ENCODE measurements at places on chromosomes 1 and 21. TPM values are rescaled to one million over a fixed set of nuclear protein-coding genes. Genes with fewer than 3 reads are reported as not detected.

- H3K27me3 ChIP-seq: no peaks in the 10 kb centered on the region
- H3K4me1 ChIP-seq: peaks cover 8% of the 10 kb centered on the region
- no peak overlapping the region for H3K27ac ChIP-seq
- H3K36me3 ChIP-seq: no peaks in the 10 kb centered on the region
- DNase-seq: no peak
- H3K4me3 ChIP-seq: no peak overlapping the region
Observed at GRCh38 chr1:92958203-92958970, 2.9 kb downstream of the DIPK1A start.

GRCh38 chr21:38273745-38274542 lies 17.2 kb downstream of the KCNJ15 start:
- no peaks in the 10 kb centered on the region for H3K27me3 ChIP-seq
- no peak for DNase-seq
- H3K36me3 ChIP-seq: no peaks in the 10 kb centered on the region

- peak; percentile 78 for DNase-seq
- no peaks in the 10 kb centered on the region for H3K27me3 ChIP-seq
- H3K36me3 ChIP-seq: no peaks in the 10 kb centered on the region
- H3K27ac ChIP-seq: peak overlapping the region; percentile 23
- no peak overlapping the region for H3K4me3 ChIP-seq
Observed at GRCh38 chr1:205543351-205544301, 39.2 kb downstream of the CDK18 start.

DNA sequence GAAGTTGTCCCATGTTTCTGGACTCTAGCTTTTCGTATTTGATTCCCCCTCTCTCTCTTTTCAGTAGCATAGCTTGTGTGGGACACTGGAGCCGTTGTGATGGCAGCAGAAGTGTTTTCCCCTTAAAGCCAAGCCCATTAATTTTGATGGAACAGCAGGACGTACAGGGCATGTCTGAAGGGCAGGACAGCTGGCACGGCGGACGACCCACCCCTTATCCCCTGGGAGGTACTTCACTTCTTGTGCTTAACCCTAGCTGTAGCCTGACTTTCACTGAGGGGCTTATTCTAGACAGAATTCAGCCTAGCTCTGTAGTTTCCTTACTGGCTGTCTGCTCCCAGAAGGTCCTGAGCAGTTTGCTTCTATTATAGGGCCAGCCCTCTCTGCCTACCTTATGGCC lies 8.6 kb upstream of the PPFIA4 start:
- no peaks in the 10 kb centered on the region for H3K4me1 ChIP-seq
- H3K27ac ChIP-seq: no peak overlapping the region
- H3K4me3 ChIP-seq: no peak overlapping the region
- H3K36me3 ChIP-seq: peaks cover 74% of the 10 kb centered on the region

The ANGPTL3 gene
- not detected for polyA plus RNA-seq

DNA sequence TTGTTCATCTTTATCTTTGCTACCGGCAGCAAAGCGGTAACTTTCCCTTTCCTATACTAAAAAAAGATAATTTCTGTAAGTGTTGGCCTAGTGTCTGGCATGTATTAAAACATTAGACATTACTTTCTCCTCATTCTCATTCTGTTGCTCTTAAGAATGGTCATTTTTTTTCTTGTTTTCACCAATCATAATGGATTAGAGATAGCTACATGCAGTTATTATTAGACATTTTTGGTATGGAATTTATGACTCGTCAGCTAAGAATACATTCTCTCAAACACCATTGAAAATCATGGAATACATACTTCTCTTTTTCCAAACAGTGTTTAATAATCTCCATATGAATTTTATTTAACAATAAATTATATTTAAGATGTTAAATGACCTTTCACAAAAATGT lies 1154.6 kb downstream of the BRINP3 start:
- H3K4me3 ChIP-seq: no peak overlapping the region
- no peaks in the 10 kb centered on the region for H3K27me3 ChIP-seq
- H3K27ac ChIP-seq: peak overlapping the region; percentile 55

The LCE2C gene
- not detected for polyA plus RNA-seq

DNA sequence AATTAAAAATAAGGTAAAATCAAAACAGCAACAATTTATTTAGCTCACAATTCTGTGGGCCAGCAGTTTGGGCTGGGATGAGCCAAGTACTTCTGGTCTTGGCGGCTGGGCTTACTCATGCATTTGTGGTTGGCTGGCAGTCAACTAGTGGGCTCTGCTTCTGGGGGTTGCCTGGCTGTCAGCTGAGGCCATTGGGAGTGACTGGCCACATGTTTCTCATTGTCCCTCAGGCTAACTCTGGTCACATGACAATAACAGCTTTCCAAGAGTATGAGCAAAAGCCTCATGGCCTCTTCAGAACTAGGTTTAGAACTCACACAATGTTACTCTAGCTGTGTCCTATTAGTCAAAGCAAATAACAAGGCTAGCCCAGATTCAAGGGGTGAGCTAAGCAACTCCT lies 15.6 kb upstream of the CHIA start:
- H3K27me3 ChIP-seq: peaks cover 16% of the 10 kb centered on the region
- H3K4me1 ChIP-seq: no peaks in the 10 kb centered on the region
- DNase-seq: peak; percentile 39
- no peak overlapping the region for H3K27ac ChIP-seq
- no peaks in the 10 kb centered on the region for H3K36me3 ChIP-seq

GRCh38 chr1:156860628-156861423 lies at the start of gene NTRK1:
Gene NTRK1, plus strand, starts transcription at chr1:156860865. Its CDS starts 70 bp downstream, at chr1:156860935.
- H3K36me3 ChIP-seq: no peaks in the 10 kb centered on the region
- H3K4me3 ChIP-seq: peak within 1 kb of the TSS; percentile 64

The PTPRU gene
- polyA plus RNA-seq: 2.9 TPM

The CHI3L1 gene
- polyA plus RNA-seq: not detected

DNA sequence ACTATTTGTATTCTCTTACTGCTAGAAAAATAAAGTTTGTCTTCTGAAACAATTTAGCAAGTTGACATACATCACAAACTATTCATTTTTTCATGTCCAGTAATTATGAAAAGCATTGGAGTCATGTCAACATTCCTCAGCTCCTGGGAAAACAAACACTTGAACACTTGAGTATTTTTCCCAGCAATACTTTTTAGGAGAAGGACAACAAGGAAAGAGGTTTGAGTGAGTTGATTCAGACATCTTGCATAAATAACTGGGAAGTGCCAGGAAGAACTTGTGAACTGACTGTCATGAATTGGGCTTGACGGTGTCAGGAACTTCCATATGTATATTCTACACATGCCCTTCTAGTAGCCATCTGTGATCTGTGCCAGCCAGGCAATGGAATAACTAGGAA lies 195.6 kb downstream of the HMCN1 start:
- no peak for DNase-seq
- H3K27me3 ChIP-seq: no peaks in the 10 kb centered on the region

- H3K36me3 ChIP-seq: peaks cover 9% of the 10 kb centered on the region
- H3K27me3 ChIP-seq: no peaks in the 10 kb centered on the region
- peak; percentile 72 for DNase-seq
- no peak overlapping the region for H3K27ac ChIP-seq
- H3K4me1 ChIP-seq: peaks cover 40% of the 10 kb centered on the region
Observed at GRCh38 chr1:3625151-3625907, 514 bp downstream of the TPRG1L start.

The KLF17 gene
- 0.21 TPM for polyA plus RNA-seq

The ARHGEF19 gene
- polyA plus RNA-seq: 11.5 TPM

- no peak overlapping the region for H3K4me3 ChIP-seq
- no peak for DNase-seq
- H3K4me1 ChIP-seq: peaks cover 5% of the 10 kb centered on the region
- H3K27me3 ChIP-seq: no peaks in the 10 kb centered on the region
Observed at GRCh38 chr1:230857077-230857476, 11.2 kb downstream of the C1orf198 start.

DNA sequence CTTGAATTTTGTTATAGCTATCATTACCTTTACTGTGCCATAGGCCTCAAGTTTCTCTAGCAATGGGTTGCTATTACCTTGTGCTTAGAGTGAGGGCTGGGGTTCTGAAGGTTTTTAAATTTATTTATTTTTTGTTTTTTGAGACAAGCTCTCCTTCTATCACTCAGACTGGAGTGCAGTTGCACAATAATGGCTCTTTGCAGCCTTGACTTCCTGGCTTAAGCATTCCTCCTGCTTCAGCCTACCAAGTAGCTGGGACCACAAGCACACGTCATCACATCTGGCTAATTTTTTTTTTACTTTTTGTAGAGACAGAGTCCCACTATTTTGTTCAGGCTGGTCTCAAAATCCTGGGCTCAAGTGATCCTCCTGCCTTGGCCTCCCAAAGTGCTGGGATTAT lies 41.5 kb downstream of the SNX27 start:
- H3K4me1 ChIP-seq: no peaks in the 10 kb centered on the region
- H3K27me3 ChIP-seq: no peaks in the 10 kb centered on the region
- H3K27ac ChIP-seq: no peak overlapping the region
- H3K36me3 ChIP-seq: peaks cover 5% of the 10 kb centered on the region
- DNase-seq: no peak

GRCh38 chr21:43899307-43900077 lies 34.5 kb downstream of the AGPAT3 start:
- no peaks in the 10 kb centered on the region for H3K4me1 ChIP-seq
- no peak overlapping the region for H3K27ac ChIP-seq

GRCh38 chr1:28122183-28122582 lies 33.8 kb upstream of the EYA3 start:
- no peaks in the 10 kb centered on the region for H3K4me1 ChIP-seq
- no peak for DNase-seq
- H3K36me3 ChIP-seq: no peaks in the 10 kb centered on the region
- H3K4me3 ChIP-seq: no peak overlapping the region
- no peak overlapping the region for H3K27ac ChIP-seq
- no peaks in the 10 kb centered on the region for H3K27me3 ChIP-seq

The LY9 gene
- not detected for polyA plus RNA-seq

DNA sequence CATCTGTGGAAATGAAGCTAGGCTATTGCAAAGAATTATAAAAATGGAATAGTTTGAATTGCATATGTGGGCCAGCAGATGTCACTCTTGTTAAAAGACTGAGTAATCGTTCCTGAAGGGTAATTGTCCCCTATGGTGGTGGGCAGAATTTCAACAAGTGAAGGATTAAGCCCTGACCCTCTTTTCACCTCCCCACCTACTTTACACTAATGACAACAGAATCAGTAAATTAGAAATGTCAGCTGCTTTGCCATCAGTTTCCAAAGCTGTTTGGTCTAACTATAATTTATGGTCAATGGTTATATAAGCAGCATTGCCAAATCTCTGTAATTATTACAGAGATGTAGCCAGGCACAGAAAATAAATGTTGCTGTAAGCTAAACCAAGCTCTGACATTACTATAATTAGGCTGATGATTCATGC lies 898.6 kb downstream of the AMY1C start:
- peak; percentile 57 for DNase-seq
- no peaks in the 10 kb centered on the region for H3K4me1 ChIP-seq
- H3K27me3 ChIP-seq: no peaks in the 10 kb centered on the region
- no peak overlapping the region for H3K27ac ChIP-seq
- no peaks in the 10 kb centered on the region for H3K36me3 ChIP-seq

DNA sequence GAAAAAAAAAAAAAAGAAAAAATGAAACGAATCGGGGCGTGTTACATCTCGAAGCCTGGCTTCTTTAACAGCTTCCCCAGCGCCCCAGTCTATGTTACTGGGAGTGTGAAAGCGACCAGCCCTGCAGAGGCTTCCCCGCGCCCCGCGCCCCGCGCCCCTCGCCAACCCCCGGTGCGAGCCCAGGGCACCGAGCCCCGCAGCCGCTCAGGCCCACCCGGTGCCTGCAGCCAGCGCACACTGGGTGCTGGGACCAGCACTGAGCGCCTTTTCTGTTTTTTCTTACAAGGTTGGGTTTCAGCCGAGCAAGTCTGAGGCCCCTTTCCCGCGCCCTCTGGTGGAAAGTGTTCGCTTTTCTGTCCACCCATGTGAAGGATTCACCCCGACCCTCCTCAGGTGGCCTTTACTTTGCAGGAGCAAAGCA lies 42.1 kb upstream of the ZNF496 start:
- peak; percentile 38 for DNase-seq
- H3K4me3 ChIP-seq: no peak overlapping the region
- H3K27ac ChIP-seq: no peak overlapping the region
- no peaks in the 10 kb centered on the region for H3K27me3 ChIP-seq
- no peaks in the 10 kb centered on the region for H3K36me3 ChIP-seq

The PRMT6 gene
- polyA plus RNA-seq: 15.2 TPM

GRCh38 chr1:154861607-154862094 lies 8.4 kb downstream of the KCNN3 start:
- H3K4me3 ChIP-seq: no peak overlapping the region
- no peaks in the 10 kb centered on the region for H3K4me1 ChIP-seq
- H3K36me3 ChIP-seq: no peaks in the 10 kb centered on the region
- no peaks in the 10 kb centered on the region for H3K27me3 ChIP-seq
- H3K27ac ChIP-seq: no peak overlapping the region
- no peak for DNase-seq

The FMOD gene
- polyA plus RNA-seq: not detected

The CADM3 gene
- 0.78 TPM for polyA plus RNA-seq

DNA sequence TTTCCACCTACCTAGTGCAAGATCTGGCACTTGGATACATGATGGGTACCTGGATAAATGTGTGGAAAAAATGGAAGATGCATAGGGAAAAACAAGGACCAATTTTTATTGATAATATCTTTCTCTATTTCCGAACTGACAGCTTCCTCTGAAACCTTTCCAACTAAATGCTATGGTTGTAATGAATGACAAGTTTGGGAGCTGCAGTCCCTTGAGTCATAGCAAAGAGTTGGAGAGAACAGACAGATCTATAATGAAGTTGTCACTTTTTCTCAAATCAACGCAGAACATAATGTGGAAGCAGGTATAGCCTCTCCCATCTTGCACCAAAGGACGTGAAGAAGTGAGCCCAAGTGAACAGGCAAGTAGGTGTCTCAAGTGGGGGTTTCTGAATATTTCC lies 296.5 kb upstream of the KAZN start:
- no peak for DNase-seq
- H3K27me3 ChIP-seq: no peaks in the 10 kb centered on the region
- H3K27ac ChIP-seq: no peak overlapping the region
- no peaks in the 10 kb centered on the region for H3K4me1 ChIP-seq
- H3K4me3 ChIP-seq: no peak overlapping the region

DNA sequence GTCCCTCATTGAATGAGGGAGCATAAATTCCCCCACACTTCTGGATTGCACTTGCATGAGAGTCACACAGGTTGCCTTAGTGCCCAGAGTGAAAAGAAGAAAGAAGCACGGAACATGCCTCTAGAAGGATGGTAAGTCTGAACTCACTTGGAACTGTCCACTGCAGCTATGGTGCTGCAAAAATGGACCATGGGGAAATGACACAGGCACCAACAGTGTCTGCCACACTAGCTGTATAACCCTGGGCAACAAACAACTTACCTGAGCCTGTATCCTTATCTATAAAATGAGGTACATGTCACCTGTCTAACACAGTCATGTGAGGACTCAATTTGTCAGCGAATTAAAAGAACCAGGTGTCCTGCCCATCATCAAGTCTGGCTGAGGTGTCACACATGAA lies 50.7 kb downstream of the PALMD start:
- no peak overlapping the region for H3K27ac ChIP-seq
- no peak overlapping the region for H3K4me3 ChIP-seq
- no peaks in the 10 kb centered on the region for H3K36me3 ChIP-seq

The IGSF3 gene
- 3.6 TPM for polyA plus RNA-seq

The CAP1 gene
- 330 TPM for polyA plus RNA-seq
